GM13976 (cell line): ENCODE measurements at places on chromosomes 5 and 9.

DNA sequence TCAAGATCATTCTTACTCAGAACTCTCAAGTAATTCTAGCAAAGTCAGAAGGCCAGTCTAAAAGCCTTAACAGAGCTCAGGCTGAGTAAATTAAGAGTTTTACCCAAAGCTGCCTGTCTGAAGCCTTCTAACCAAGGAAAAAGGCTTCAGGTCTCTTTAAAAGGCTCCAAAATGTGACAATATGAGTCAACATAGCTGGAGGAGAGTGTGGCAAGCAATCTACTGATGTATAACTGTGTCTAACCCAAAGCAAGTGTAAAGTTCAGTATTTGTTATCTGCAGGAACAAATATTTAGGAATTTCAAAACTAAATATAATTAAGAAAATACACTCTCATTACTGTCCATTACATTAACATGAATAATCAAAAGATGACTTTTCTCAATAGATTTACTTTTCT, 11.0 kb downstream of the ZBTB5 start:
- DNase-seq, result no peak

DNA sequence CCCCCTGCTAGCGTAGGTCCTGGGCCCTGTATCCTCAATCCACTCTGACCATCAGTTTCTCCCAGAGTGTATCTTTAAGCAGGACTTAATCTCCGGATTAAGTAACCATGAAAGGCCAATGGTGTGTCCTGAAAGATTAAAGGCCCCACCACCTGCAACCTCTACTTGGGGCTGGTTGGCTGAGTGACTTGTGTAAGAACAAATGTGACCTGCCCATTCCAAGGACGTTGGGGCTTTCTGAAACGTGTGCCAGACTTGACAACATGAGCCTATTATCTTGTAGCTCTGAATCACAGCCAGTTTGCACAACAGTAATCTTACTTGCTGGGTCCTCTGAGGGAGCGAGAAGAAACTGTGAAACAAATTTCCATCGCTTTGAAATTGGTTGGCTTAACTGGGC, 3.1 kb upstream of the PRELID2 start:
- no peak for DNase-seq

DNA sequence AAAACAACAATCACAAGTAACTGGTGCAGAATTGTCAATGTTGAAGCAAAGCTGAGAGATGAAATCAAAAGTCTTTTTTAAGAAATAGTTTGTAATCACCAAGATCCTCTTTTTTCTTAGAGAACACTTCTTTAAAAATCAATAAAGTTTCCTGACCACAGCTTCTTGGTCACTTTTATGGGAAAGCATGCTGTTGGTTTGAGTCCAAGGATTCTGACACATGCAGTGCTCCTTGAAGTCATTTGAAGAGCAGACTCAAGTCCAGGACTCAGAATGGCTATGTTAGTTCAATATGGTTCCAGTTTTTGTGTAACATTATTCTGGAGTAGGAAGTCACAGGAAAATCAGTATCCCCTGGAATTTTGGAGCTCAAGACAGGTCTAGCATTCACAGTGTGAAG, 480.6 kb downstream of the NR2F1-AS1 start:
- DNase-seq, result no peak

GRCh38 chr5:157295247-157295646, 29.3 kb downstream of the CYFIP2 start:
- DNase-seq, result no peak

GRCh38 chr9:121949364-121949763, 143.7 kb downstream of the TTLL11 start:
- no peak for DNase-seq

- DNase-seq, result no peak
These were observed 329.6 kb downstream of the MED10 start for GRCh38 chr5:6048746-6049145.

DNA sequence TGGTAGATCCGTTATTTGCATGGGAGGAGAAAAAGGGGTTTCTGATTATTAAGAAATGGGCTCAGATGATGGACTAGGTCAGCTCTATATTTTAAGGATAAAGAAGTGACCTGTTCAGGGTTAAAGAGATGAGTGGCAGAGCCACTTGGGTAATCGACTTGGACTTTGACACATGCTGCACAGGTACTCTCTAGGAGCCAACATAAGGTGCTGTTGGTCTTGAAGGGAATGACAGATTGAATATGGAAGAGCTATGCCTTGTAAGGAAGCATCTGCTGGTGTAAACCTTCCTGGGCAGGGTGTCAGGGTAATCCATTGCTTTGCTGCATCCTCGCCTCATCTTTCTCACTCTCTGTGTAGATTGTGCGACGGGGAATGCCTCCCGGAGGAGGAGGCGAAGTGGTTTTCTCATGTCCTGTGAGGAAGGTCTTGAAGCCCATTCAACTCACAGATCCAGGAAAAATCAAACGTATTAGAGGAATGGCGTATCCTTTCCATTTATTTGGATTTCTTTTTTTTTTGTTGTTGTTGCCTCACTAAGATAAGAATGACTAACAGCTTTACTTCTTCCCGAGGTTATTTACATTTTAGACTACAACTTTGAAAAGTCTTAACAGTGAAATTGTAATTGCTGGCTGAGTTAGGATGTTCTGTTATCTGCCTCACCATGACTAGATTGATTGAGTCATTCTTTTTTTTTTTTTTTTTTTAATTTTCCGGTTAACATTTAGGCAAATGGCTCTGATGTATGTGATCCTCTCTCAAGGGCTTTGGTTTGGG, 41.2 kb downstream of the RCL1 start:
- DNase-seq, result no peak

DNA sequence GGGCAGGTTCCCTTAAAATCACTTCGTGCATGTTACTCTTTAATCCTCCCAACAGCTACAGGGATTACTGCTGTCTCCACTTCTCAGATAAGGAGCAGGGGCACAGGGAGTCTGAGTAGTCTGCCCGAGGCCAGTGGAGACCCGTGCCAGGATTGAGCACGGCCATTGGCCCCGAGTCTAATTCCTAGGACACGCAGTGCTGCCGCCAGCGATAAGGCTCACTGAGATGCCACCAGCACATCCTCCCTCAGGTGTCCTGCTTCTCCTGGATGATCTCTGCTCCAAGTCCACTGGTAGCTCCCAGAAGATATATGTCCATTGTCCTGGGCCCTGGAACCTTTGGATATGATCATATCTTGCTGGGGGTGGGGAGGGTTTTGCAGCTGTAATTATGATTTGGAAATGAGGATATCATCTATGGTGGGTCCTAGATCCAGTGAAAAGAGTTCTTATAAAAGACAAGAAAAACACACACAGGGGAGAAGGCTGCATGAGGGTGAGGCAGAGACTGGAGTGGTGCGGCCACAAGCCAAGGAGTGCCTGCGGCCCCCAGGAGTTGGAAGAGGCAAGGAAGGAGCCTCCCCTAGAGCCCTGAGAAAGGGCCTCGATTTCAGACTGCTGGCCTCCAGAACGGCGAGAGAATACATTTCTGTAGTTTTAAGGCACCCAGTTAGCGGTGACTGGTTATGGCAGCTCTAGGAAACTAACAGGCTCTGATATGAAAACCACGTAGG, 19.4 kb upstream of the MED10 start:
- DNase-seq, result no peak
